SK-MEL-5 (cell line): ENCODE measurements at places on chromosomes 6 and 20. TPM values are rescaled to one million over a fixed set of nuclear protein-coding genes. Genes with fewer than 3 reads are reported as not detected.

- DNase-seq = no peak
Observed at GRCh38 chr6:54878718-54879117, 32.1 kb downstream of the FAM83B start.

DNA sequence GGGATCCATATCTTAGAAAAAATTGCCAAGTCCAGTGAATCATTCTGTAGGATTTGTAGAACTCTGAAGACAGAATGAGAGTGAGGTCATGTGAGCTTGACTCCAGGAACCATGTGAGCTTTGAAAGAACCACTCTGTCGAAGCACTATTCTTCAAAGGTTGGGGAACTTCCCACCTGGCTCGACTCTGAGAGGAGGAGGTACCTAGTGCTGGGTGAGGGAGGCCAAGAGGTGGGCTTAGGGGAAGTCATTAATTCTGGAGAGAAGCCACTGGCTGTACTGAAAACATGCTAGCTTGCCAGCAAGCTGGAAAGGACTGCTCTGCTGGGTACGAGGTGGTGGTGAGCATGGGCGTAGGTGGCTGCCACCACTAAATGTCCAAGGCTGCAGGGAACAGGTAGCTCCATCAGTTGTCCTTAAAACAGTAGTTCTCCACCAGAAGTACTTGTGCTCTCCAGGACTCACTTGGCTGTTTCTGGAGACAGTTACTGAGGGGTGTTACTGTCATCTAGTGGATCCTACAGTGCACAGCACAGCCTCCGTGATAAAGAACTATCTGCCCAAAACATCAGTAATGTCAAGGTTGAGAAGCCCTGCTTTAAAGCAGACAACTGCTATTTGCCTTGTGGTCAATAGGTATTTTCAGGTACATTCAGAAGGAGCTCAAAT is 34.7 kb upstream of the SYNJ2 start:
- DNase-seq = peak; percentile 46

DNA sequence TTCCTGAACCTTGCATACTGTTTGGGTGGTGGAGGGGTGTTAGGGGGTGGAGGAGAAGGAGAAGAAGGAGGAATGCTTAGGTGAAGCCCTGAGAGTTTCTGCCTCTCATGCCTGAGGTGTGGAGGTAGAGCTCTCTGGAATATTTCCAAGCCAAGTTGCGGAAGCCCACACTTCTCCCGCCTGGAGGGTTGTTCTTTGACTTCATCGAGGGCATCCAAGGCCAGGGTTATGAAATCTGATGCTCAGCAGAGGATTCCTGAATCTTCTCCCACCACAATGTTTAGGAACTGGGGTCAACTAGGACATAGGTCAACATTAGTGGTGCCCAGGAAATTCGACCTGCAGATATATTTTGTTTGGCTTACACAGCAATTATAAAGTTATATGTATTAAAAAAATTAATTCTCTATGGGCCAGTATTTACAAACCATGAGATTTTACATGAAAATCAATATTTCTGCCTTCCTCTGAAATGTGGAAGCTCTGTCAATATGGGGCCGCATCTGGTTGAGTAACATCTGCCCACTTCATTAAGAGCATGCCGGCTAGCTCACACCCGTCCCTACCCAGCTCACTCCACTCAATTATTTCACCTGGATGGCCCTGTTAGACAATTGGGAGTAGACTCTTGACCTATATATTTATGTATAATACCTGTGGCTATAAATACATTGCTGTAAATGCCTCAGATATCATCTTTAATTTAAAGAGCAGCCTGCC is 257.1 kb upstream of the ZFP64 start:
- no peak for DNase-seq

The LTA gene
- not detected in 2 replicates for total RNA-seq

The TMEM200A gene
- total RNA-seq = 0.16 and 0.21 TPM in 2 replicates

The PSMB8 gene
- 40.4 and 43.9 TPM in 2 replicates for total RNA-seq

The TRIM26 gene
- total RNA-seq = 24.7 and 25.0 TPM in 2 replicates
